Fibroblast of skin of left quadriceps (primary cell): ENCODE measurements at places on chromosomes 16 and 17.
A peak's percentile ranks its signal among the peaks of the same experiment; 100 is the strongest.

DNA sequence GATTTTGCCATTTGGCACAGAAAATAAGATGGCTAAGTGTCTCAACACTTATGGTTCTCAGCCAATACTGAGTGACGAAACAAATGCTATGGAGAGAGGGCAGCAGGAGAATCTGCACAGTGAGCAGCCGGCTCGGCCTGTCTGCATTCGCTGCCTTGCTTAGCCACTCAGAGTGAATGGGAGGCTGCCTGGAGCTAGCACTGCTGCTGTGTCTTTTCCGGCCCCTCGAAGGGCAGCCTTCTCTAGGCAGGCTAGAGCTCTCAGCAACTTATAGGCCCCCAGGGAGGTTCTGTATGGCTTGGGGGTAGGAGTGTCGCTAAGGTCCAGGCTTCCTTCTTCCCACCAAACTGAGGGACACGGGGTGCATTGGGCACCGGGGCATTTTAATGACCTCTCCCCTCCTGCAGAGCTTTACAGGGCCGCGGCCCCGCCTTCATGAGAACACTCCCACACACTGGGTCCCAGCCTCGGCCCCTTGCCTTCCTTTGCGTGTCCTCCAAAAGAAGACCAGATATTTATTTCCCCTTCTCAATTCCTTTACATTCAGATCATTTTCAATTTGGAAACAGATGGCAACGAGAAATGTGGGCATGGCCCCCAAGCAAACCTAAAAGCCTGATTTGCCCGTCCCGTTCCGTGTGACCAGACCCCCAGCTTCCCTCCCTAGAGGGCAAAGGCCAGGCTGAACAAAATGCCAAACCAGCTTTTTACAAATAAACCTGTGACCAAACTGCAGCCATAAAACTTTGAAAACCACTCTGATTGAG lies 670.9 kb downstream of the TOX3 start:
- DNase-seq, result no peak

DNA sequence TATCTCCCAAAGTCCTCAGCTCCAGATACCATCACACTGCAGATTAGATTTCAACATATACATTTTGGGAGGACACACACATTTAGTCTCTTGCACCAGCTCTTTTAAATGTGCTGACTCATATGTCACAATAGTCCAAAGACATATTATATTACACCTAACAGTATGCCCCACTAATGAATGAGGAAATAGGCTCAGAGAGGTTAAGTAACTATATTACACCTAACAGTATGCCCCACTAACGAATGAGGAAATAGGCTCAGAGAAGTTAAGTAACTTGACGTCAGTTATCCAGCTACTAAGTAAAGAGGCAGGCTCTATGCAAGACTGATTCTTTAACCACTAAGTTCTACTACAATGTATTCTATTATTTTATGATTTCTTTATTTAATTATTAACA lies 9.7 kb downstream of the IRX6 start:
- DNase-seq, result no peak

DNA sequence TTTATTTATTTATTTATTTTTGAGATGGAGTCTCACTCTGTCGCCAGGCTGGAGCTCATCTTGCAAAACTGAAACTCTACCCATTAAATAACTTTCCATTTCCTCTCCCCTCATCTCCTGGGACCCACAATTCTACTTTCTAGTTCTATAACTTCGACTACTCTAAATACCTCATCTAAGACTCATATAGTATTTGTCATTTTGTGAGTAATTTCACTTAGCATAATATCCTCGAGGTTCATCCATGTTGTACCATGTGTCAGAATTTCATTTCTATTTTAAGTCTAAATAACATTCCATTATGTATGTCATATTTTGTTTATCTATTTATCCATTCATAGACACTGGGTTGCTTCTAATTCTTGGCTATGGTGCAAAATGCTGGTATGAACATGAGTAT lies 5.1 kb upstream of the NT5M start:
- peak; percentile 38 for DNase-seq

DNA sequence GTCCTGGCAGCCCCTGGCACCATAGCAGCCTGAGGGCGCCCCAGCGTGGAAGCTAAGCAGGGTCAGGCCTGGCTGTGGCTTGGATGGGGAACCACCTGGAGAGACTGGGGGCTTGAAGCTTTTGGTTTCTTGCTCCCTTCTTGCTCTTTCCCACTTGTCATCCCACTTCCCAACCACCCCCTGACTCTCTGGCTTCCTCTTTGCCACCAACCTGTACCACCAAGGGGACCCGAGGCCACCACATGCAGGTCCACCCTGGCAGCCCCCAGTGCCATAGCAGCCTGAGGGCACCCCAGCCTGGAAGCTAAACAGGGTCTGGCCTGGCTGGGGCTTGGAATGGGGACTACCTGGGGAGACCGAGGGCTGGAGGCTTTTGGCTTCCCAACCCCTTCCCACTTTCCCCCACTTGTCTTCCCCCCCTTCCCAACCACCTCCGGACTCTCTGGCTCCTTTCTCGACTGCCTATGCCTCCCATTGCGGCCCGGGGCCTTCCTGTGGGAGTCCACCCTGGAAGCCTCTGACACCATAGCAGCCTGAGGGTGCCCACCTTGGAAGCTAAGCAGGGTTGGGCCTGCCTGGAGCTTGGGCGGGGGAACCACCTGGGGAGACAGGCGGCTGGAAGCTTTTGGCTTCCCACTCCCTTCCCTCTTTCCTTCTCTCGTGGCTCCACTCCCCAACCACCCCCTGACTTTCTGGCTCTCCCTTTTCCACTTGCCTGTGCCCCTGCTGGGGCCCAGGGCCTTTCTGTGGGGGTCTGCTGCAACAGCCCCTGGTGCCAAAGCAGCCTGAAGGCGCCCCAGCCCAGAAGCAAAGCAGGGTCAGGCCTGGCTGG lies 2294.4 kb downstream of the TP53TG3F start:
- no peak for DNase-seq

- no peak for DNase-seq
Observed at GRCh38 chr17:82693168-82693867, 5.2 kb downstream of the RAB40B start.

DNA sequence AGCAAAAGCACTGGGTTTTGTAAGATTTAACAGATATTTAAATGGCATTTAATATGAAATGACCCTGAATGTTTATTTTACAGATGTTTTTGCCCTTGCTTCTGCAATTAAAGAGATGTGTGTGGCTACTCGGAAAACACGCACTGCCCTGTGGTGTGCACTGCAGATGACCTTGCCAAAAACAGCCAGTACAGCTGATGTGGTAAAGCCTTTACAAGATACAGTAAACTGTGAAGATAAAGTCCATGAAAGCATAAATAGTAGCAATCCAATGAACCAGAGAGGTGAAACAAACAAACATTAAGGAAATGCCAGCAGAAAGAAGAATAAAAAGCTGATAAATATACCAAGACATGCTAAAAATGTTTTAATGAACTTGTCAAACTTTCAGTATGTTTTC lies 15.7 kb downstream of the CCDC43 start:
- DNase-seq, result no peak
